NCI-H2081 (cell line): ENCODE measurements at places on chromosomes 1 and 21.
A peak's percentile ranks its signal among the peaks of the same experiment; 100 is the strongest.

- DNase-seq = peak; percentile 50
Measured at GRCh38 chr1:176691251-176692228, 228.6 kb downstream of the PAPPA2 start.

DNA sequence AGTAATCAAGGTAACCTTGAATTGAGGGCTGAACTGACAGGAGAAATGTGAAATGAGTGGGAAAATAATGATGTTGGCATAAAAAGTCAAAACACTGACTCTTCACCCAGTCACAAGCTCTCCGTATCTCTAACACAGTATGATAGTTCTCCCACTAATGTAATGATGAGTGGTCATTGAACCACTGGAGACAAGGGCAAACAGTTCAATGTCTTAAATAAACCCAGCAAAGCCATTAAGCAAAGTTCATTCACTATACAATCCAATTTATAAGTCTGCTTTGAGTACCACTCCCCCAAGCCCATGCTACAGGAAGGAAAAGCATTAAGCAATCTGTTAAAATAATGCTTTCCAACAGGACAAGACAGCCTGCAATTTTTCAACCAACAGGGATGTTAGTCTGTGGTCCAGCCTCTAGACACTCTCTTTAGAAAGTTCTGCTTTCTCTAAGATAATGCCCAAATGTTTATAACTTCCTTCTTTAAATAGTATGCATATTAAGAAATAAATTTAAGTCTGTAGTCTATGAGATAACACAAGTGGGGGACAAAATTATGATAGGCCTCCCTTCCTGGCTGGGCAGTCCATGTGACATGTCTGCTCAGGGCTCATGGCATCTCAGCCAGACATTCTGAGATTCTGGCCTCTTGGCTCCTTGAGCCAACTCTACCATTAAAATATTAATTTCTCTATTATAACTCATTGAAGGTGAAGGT, 25.5 kb upstream of the DDAH1 start:
- no peak for DNase-seq

DNA sequence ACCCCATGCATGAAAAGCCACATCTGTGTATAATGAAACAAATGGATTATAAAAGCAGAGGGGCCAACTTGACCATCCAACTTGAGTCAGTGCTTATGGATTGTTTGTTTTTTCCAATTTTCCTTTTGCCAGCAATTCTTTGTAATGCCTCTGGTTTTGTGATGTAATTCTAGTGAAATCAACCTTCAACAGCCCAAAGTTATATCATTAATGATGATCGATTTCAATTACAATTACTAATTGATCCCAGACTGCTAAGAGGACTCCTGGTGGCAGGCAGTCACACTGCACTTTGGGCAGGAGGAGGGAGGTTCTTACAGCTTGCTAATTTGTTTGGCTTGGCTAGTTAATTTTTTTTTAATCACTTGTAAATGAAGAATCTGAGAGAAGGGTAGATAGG, 552.3 kb downstream of the NUF2 start:
- no peak for DNase-seq

DNA sequence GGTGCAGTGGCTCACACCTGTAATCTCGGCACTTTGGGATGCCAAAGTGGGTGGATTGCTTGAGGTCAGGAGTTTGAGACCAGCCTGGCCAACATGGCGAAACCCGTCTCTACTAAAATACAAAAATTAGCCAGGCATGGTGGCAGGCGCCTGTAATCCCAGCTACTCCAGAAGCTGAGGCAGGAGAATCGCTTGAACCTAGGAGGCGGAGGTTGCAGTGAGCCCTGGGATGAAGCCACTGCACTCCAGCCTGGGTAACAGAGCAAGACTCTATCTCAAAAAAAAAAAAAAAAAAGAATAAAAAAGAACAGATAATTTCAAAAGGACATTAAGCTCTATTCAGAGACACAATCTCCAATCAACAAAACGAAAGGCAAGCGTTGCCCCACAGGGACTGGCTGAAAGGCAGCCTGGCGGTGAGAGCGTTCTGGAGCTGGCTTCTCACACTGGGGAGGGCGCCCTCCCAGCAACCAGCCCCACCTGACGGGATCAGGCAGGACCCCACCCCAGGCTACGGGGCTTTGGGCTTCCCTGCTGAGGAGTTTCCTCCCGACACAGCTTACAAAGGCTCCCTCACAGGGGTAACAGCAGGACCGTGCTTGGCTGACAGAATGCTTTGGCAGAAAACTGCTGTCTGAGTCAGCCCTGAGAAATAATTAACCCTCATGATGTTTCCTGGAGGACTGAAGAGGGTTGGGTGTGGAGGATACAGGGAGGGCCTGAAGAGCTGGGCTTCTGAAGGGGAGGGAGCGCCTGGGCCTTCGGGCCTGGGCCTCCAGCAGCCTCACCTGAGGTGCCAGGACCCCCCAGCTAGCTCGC, 31.1 kb upstream of the SRP9 start:
- DNase-seq = peak; percentile 90

- no peak for DNase-seq
Measured at GRCh38 chr1:229470406-229471043, 36.6 kb upstream of the ACTA1 start.

GRCh38 chr1:204945565-204945977, 74.9 kb downstream of the NFASC start:
- DNase-seq = no peak
